ENCODE measurements at places on chromosomes 12 and 14.

GRCh38 chr14:54356172-54356571, 40.6 kb upstream of the CDKN3 start:
- no peak for DNase-seq

GRCh38 chr12:20599757-20600156, 95.4 kb upstream of the SLCO1C1 start:
- no peak for DNase-seq

- DNase-seq: no peak
Measured at GRCh38 chr14:34489324-34489723, 27.3 kb upstream of the SPTSSA start.

- DNase-seq: no peak
Measured at GRCh38 chr12:64858882-64859605, 34.6 kb downstream of the TBC1D30 start.

DNA sequence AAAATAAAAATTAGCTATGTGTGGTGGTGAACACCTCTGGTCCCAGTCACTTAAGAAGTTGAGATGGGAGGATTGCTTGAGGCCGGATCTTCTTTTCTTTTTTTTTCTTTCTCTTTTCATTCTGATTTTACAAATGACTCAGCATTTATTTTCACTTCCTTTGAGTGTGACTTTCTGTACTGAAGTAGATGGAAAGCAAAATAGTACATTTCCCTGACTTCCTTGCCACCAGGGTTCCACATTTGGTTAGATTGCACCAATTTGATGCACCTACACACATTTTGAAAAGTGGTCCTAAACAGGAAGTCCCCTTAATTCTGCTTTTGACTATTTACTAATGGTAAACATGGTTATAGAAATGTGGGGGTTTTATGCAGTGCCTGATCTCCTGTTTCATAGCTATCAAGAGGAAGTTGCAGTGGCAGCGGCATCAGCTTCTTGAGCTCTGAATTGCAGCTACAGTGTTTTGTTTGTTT, 13.0 kb upstream of the LEMD3 start:
- no peak for DNase-seq
